ENCODE measurements at places on chromosomes 2 and 18. TPM values are rescaled to one million over a fixed set of nuclear protein-coding genes. Genes with fewer than 3 reads are reported as not detected.

The HOXD11 gene
- total RNA-seq = not detected

DNA sequence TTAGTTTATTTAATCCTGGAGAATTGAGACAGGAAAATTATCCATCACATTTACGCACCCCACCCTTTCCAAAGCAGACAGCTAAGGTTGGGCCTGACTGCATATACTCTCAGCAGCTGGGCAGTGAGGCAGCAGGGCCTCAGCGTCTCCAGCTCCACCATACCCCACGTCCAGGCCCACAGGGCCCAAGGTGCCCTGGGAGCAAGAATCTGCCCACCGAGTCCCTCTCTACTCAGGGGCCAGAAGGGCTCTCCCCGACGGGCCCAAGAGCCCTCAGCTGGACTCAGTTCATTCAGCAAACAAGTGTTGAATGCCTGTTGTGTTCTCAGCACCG lies 126.3 kb downstream of the SEPTIN10 start:
- DNase-seq = no peak

GRCh38 chr18:32405588-32405987 lies 65.1 kb downstream of the GAREM1 start:
- DNase-seq = no peak

DNA sequence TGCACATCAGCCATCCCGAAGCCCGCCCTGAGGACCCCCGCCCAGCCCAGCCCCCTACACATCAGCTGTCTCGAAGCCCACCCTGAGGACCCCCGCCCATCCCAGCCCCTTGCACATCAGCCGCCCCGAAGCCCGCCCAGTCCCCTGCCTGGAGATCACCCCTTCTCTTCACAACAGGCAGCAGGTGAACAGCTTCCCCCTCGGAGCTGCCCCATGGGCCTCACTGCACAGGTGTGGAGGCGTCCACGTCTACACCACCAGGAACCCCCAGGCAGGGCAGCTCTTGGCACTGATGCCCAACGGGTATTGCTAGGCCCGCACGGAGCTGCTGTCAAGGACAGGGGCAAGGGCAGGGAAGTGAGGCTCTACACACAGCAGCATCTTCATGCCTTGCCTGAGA lies 137.6 kb downstream of the HDAC4 start:
- no peak for DNase-seq

- DNase-seq = no peak
Observed at GRCh38 chr2:97969081-97970067, 26.4 kb downstream of the TMEM131 start.

DNA sequence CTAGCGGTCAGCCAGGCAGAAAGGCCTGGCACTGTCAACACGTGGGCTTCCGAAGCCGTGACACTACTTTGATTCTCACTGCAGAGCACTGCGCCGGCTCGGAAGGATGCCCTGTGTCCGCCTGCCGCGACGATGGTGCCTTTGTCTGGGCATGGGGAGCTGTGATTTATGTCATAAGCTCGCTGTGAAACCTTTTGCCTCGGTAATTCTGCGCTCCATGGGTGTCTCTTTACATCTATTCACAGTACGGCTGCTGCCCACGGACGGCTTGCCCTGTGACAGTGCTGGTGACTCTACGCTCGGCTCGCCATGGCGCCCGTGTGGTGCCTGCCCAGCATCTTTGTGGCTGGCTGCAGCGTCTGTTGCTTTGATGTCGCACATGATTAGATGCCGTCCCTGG lies 43.1 kb upstream of the GBX2 start:
- no peak for DNase-seq

DNA sequence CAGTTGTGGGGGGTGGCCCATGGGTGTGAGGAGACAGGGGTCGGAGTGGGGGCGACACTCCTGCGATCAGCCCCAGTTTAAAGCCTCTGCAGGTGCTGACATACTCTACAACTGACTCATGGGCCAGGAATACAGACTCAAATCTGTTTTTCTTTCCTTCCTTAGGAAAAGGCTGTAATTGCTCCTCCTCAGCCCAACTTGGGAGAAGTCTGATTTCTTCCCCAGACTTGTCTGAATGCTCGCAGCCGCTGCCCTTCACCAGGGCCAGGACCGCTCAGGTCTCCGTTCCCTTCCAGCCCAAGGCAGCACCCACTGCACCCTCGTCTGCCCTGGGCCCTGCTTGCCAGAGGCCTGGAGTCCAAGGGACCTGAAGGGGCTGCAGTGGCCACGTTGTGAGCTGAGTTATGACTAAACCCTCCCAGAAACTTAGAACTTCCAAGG lies 41.3 kb downstream of the RHOB start:
- no peak for DNase-seq

DNA sequence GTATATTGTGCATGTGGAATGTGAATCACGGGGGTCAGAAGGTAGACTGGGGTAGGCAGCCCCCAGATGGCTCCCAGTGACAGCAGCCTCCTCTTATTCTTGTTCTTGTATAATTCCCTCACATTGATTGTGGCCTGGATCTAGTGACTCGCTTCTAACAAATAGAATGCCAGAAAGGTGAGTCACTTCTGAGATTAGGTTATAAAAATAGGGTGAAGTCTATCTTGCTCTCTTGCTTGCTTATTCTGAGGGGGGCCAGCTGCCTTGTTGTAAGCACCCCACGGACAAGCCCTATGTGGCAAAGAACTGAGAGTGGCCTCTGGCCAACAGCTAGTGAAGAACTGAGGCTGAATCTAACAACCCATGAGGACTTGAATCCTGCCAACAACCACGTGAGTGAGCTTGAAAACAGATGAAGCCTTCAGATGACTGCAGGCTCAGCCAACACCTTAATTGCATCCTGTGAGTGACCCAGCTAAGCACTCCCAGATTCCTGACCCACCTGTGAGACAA lies 15.6 kb upstream of the RMND5A start:
- no peak for DNase-seq

Data from T-helper 17 cell (primary cell).